SK-N-SH (cell line): ENCODE measurements at places on chromosomes 7 and 10.

DNA sequence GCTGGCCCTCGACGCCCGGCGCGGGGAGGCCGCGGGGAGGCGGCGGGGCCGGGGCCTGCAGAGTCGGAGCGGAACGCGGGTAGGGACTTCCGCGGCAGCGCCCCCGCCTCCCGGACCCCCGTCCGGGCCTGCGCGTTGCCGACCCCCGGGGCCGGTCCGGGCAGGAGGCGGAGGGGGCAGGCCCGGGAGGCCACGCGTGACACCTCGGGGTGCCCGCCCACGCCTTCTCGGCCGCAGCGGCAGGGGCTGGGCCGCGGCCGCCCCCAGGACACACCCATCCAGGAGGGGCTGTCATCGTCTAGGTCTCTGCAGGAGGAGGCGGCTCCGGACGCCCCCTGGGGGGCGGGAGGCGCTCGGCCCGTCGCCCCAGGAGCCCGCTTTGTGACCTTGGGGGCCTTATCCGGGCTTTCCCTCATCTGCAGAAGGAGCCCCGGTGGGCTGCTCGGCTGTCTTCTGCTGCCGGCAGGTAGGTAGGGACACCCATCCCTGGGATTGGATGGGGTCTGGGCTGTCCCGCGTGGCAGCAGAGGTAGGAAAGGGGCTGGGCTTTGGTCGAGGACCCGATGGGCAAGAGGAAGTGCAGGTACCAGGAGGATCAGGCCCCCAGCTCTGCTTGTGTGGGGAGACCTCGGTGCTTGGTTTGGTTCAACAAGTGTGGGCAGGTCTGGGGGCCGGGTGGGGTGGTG is 569 bp downstream of the ZNF316 start:
- H3K27me3 ChIP-seq, result no peaks in the 10 kb centered on the region
- H3K27ac ChIP-seq, result no peak overlapping the region
- H3K4me1 ChIP-seq, result peaks cover 15% of the 10 kb centered on the region; the same call in 1 of the 2 replicates
- H3K4me3 ChIP-seq, result peak overlapping the region; percentile 68
- peaks cover 22% of the 10 kb centered on the region for H3K36me3 ChIP-seq

- H3K4me3 ChIP-seq, result no peak overlapping the region
- no peaks in the 10 kb centered on the region for H3K4me1 ChIP-seq
- DNase-seq, result no peak
- no peaks in the 10 kb centered on the region for H3K36me3 ChIP-seq
- H3K27ac ChIP-seq, result no peak overlapping the region
Observed at GRCh38 chr7:152556013-152556755, 119.8 kb downstream of the XRCC2 start.

GRCh38 chr7:2022737-2023250 is 210.0 kb downstream of the MAD1L1 start:
- H3K27ac ChIP-seq, result no peak overlapping the region
- H3K4me1 ChIP-seq, result peaks cover 18% of the 10 kb centered on the region; the same call in 1 of the 2 replicates
- DNase-seq, result no peak
- peaks cover 17% of the 10 kb centered on the region for H3K36me3 ChIP-seq
- no peak overlapping the region for H3K4me3 ChIP-seq

DNA sequence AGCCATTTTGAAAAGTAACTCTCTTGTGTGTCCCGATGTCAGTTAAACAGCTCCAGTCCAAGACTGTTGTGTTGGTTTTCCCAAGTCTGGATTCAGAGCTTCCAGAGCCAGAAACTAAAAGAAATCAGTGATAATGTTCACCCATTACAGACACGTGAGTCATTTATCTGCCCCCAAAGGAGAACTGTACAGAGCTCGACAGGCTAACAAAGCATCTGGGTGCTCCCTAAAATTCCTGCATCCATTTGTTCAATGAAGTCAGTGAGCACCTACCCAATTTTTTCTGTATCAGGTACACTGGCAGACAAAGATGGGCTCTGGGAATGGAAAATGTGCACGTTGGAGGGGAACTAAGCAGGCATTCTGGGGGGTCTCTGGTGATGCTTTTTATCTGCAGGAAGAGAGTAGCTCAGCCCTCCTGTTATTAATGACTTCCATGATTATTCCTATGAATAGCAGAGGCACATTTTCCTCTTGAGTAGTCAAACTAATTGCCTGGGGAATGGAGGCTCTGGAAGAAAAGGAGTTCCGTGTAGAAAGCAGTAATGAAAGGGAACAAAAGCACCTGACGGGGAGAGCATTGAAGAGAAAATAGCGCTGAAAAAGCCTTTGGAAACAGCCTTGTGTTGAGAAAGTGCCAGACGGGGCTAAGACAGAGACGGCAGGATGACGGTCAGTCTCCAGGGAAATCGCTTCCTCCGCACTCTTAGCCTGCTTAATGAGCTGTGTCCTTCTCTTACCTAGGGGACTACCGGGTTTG is 75.3 kb downstream of the GAD2 start:
- no peaks in the 10 kb centered on the region for H3K27me3 ChIP-seq
- no peak overlapping the region for H3K4me3 ChIP-seq
- H3K4me1 ChIP-seq, result no peaks in the 10 kb centered on the region
- DNase-seq, result no peak
- H3K36me3 ChIP-seq, result no peaks in the 10 kb centered on the region

DNA sequence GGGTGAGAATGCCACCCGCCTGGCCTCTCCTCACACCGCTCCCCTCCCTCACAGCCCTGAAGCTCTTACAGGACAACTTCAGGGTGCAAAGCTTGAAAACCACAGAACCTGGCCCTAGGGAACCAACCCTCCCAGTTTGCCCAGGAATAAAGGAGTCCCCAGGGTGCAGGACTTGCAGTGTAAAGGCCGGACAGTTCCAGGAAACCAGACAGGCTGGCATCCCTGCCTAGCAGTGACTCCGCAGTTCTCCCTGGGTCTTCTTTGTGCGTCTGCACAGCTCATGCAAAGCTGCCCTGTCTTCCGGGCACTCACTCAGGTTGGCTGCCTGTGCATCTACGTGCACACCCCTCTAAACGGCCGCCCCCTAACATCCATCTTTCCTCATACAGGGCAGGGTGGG is 36.1 kb downstream of the HSPA12A start:
- no peaks in the 10 kb centered on the region for H3K36me3 ChIP-seq
- no peaks in the 10 kb centered on the region for H3K27me3 ChIP-seq

GRCh38 chr7:514651-515598 is 4.7 kb downstream of the PDGFA start:
- peaks cover 29% of the 10 kb centered on the region for H3K4me1 ChIP-seq
- H3K27me3 ChIP-seq, result no peaks in the 10 kb centered on the region
- no peak overlapping the region for H3K27ac ChIP-seq
- H3K36me3 ChIP-seq, result peaks cover 5% of the 10 kb centered on the region
- H3K4me3 ChIP-seq, result no peak overlapping the region

DNA sequence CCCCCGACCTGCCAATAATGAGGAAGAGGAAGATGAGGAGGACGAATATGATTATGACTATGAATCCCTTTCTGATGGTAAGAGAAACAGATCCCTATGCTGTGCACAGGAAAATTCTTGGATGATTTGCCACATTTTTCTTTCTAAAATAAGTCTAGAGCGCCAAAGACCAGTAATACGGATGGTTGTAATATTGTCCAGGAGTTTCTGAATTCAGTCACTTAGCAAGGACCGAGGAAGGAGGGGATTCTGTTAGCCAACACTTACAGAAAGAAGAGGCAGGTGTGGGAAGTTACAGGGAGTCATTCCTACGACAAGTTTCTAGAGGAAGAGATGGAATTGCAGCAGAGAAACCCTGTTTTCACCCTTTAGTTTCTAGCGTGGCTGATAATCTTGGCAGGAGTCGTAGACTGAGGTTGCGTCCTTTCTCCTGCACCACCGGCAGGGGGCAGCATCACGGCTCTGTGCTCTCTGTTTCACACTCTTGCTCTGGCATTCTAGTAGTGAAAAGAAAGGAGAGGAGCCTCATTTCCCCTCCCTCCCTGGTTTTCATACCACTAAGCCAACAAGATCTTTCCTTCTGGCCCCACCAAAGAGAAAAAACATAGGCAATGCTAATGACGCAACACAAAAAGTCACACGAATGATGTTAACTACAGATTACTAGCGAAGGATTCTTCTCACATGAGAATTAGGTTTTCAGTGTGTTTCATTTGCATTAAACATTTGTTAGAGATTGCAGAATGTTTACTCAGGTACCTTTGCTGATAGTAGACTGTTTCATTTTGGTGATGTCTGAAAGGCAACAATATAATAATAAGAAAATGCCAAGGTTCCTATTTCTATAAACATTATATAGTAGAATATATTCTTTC is 82.7 kb downstream of the NOC3L start:
- no peaks in the 10 kb centered on the region for H3K4me1 ChIP-seq
- H3K4me3 ChIP-seq, result no peak overlapping the region; the same call in 1 of the 2 replicates
- H3K27ac ChIP-seq, result no peak overlapping the region
- H3K36me3 ChIP-seq, result no peaks in the 10 kb centered on the region; the same call in 1 of the 2 replicates
- DNase-seq, result peak; percentile 22

DNA sequence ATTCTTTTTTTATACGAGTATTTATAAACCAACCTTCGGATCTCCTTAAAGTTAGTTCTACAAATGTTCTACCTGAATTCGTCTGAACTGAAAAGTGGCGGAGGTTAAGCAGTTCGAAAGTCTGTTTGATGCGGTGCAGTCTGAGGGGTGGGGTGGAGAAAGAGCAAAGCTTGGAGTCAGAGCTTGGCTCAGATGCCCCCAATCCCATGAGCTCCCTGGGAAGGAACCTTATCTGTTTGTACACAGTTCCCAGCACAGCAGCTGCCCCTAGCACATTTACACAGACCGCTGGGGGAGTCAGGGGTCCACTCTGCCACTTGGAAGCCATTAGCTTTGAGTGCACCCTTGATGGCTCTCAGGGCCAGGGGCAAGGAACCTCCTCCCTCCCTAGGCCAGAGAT is 30.8 kb downstream of the CPXM2 start:
- no peaks in the 10 kb centered on the region for H3K27me3 ChIP-seq
- H3K36me3 ChIP-seq, result no peaks in the 10 kb centered on the region
- H3K4me1 ChIP-seq, result no peaks in the 10 kb centered on the region
- H3K27ac ChIP-seq, result no peak overlapping the region
- no peak for DNase-seq

GRCh38 chr10:98878921-98879320 is 356.7 kb downstream of the HPSE2 start:
- no peak overlapping the region for H3K4me3 ChIP-seq
- H3K4me1 ChIP-seq, result no peaks in the 10 kb centered on the region
- H3K27me3 ChIP-seq, result no peaks in the 10 kb centered on the region
- no peaks in the 10 kb centered on the region for H3K36me3 ChIP-seq

DNA sequence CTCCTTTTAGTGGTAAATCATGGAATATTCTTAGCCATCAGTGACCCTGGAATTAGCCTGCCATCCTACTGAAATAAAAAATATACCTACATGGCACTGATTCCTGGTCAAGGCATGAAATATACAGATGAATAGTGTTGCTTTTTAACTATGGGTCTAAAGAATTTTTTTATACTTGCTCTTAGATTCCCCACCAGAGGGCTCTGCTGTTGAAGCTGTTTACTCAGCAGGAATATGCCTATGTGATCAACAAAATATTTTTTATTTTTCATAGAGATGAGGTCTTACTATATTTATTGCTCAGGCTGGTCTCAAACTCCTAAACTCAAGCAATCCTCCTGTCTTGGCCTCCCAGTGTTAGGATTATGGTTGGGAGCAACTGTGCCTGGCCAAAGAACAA is 13.5 kb downstream of the ZC3HC1 start:
- H3K4me1 ChIP-seq, result no peaks in the 10 kb centered on the region
- DNase-seq, result no peak
- H3K4me3 ChIP-seq, result no peak overlapping the region
- H3K27me3 ChIP-seq, result no peaks in the 10 kb centered on the region
- H3K27ac ChIP-seq, result no peak overlapping the region
- H3K36me3 ChIP-seq, result peaks cover 14% of the 10 kb centered on the region; the same call in 1 of the 2 replicates

- H3K27ac ChIP-seq, result no peak overlapping the region
- no peak overlapping the region for H3K4me3 ChIP-seq
- H3K4me1 ChIP-seq, result no peaks in the 10 kb centered on the region
Observed at GRCh38 chr10:130456616-130457015, 320.4 kb downstream of the GLRX3 start.

- no peaks in the 10 kb centered on the region for H3K27me3 ChIP-seq
- H3K36me3 ChIP-seq, result peaks cover 56% of the 10 kb centered on the region
- H3K4me3 ChIP-seq, result no peak overlapping the region
- H3K27ac ChIP-seq, result no peak overlapping the region
- no peaks in the 10 kb centered on the region for H3K4me1 ChIP-seq
Observed at GRCh38 chr7:149580328-149580727, 82.7 kb upstream of the ZNF746 start.

DNA sequence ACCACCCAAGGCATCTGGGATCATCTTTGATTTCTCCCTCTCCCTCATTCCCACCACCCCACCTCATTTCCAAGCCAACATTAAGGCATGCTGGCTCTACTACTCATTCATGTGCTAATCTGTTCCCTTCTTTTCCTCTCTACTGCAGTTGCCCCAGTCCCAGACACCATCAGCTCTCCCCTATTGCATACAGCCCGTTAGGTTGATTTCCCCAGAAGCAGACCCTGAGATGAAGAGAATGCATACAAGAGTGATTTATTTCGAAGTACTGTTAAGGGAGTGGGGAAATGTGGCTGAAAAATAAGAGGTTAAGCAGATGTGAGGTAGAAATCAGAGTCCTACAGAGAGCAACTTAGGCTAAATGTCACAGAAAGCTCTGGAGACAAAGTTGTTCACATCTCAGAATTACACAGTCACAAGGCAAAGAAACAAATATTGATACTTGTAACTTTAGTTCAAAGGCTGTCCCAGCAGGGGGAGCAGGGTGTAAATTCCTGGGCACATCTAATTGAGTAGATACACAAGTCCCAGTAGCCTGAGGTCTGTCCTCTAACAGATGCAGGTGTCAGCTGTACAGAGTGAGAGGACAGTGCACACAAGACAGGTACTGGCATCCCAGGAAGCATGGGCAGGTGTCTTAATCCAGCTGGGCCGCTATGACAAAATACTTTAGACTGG is 20.9 kb downstream of the AKR1D1 start:
- H3K27me3 ChIP-seq, result no peaks in the 10 kb centered on the region
- no peaks in the 10 kb centered on the region for H3K4me1 ChIP-seq
- H3K36me3 ChIP-seq, result no peaks in the 10 kb centered on the region
- 0 out of 2 replicates have a peak overlapping the region, but pooled peaks have one; percentile 8 for H3K4me3 ChIP-seq

- no peaks in the 10 kb centered on the region for H3K4me1 ChIP-seq
- no peaks in the 10 kb centered on the region for H3K36me3 ChIP-seq
- no peak overlapping the region for H3K27ac ChIP-seq
- no peak overlapping the region for H3K4me3 ChIP-seq
Observed at GRCh38 chr7:23098460-23098859, 7.1 kb upstream of the KLHL7 start.

GRCh38 chr10:133049639-133050038 is 38.1 kb upstream of the ADGRA1 start:
- H3K27ac ChIP-seq, result no peak overlapping the region
- no peaks in the 10 kb centered on the region; the same call in 1 of the 2 replicates for H3K4me1 ChIP-seq
- no peak overlapping the region for H3K4me3 ChIP-seq
- no peaks in the 10 kb centered on the region for H3K36me3 ChIP-seq

DNA sequence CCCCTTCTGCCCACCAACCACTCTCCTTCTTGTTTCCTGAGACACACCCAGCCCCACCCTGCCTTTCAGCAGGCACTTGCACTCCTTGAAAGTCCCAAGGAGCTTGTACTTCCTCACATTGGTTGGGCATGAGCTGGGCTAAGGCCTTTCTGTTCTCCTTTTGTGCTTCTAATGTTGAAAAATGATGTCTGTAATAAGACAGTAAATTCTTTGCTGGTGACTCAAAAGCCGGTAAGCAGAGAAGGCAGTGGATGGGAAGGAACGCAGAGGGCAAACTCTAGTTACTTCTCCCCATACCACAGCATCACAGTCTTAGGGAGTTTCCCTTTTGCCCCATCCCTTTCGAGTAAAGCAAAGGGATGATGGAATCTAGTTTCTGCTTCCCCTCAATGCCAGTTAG is 185.6 kb downstream of the PLXNA4 start:
- H3K4me1 ChIP-seq, result peaks cover 59% of the 10 kb centered on the region
- no peak for DNase-seq
- H3K36me3 ChIP-seq, result no peaks in the 10 kb centered on the region
- H3K27ac ChIP-seq, result no peak overlapping the region

GRCh38 chr10:48465860-48466521 is 138.9 kb downstream of the ARHGAP22 start:
- H3K27me3 ChIP-seq, result no peaks in the 10 kb centered on the region
- DNase-seq, result peak; percentile 49
- no peaks in the 10 kb centered on the region for H3K4me1 ChIP-seq
- no peaks in the 10 kb centered on the region for H3K36me3 ChIP-seq
- H3K4me3 ChIP-seq, result no peak overlapping the region
